ENCODE measurements at places on chromosomes 3 and 15.

GRCh38 chr3:105759442-105760078 is 109.3 kb downstream of the CBLB start:
- DNase-seq, result no peak

DNA sequence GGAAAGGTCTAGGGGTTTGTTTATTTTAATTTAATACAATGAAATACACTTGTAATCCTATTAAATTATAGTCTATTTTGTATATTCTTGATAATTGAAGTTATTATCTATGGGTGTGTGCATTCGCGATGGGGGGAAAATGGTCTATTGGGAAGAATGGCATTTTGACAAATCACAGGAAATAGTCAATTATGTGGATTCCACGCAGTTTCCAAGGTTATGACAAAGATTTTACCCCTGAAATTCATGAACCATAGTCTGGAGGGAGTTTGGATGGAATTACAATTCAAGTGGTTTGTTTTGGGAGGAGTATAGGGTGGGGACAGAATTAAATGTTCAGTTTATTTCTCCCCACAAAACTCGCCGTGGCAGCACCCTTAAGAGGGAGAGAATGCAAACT is 66.5 kb downstream of the RBMS3 start:
- no peak for DNase-seq

GRCh38 chr3:194587438-194587931 is 45.7 kb downstream of the TMEM44 start:
- DNase-seq, result peak; percentile 92

GRCh38 chr15:44715142-44715796 is 4.0 kb downstream of the B2M start:
- DNase-seq, result no peak

GRCh38 chr15:39843565-39843964 is 60.9 kb upstream of the FSIP1 start:
- DNase-seq, result no peak

DNA sequence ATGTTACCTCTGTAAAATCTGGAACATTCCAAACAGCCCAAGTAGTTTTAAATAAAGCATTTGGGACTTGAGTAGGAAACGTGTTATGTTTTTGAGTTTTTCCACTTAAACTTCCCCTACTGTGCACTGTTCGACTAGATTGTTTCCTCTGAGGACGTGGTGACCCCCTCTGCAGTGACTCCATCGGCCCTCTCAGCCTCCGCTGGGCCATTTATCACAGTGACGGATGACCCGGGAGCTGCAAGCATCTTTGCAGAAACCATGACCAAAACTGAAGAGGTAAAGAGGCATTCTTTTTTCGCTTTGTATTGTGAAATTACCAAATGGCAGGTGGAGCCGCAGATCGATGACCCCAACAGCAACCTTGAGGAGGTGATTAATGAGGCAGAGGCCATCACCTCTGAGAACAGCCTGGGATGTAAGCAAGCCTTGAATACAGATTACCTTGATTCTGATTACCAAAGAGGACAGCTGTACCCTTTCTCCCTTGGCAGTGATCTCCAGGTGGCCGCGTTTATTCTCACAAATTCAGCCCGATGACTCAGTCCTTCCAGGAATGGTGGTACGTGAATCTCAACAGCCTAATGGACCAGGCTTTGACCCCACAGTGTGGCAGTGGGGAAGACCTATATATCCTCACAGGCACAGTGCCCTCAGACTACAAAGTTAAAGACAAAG is 79.1 kb upstream of the FAN1 start:
- DNase-seq, result no peak

All from fibroblast of pulmonary artery (primary cell).